Stimulated activated CD4-positive, alpha-beta T cell treated with anti-CD3 and anti-CD28 coated beads, Interleukin-12 subunit alpha, Interleukin-12 subunit beta, amount 100 ng/mL, for 48 hours (primary cell): ENCODE measurements at places on chromosomes 2 and 18.

DNA sequence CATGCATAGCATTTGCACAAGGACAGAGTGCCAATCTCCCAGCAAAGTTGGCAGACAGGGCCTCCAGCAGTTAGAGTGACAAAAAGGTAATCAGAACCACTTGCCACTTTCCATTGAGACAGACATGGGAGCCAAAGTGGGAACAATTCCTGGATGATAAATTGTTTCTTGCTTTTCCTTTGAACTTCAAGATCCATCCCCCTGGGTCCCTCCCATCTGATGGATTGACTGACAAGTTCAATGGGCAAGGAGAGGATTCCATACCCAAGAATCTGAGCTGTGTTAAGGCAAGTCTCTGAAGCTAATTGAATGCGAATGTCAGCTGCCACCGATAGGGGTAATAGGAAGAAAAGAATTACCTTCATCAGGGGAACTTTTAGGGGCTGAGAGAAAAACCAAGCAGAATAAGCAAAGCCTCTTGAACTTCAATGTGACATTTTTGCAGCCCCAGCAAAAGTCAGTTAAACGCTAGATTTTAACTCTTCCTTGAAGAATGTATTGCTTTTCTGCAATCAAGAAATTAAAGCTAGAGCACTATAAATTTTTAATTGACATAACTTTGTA lies 96.5 kb downstream of the LYPD1 start:
- DNase-seq: no peak

GRCh38 chr18:57523171-57523956 lies 63.1 kb downstream of the FECH start:
- no peak for DNase-seq

DNA sequence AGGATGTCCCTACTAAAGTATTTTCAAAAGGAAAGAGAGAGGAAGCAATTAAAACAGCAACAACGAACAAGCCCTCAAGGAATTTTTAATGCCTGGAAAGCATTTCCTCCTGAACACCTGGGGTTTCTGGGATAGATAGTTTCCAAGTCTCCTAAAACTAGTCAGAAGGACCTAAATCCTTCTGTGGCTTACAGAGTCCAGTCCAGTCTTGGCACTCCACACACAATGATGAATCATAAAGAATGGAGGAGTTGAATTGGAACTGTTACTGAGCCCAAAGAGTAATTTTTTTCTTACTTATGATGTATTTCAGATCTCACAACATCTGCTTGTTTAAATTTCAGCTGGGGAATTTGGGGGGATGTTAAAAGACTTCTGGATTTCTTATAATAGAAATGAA lies 144.6 kb upstream of the SETBP1 start:
- no peak for DNase-seq

DNA sequence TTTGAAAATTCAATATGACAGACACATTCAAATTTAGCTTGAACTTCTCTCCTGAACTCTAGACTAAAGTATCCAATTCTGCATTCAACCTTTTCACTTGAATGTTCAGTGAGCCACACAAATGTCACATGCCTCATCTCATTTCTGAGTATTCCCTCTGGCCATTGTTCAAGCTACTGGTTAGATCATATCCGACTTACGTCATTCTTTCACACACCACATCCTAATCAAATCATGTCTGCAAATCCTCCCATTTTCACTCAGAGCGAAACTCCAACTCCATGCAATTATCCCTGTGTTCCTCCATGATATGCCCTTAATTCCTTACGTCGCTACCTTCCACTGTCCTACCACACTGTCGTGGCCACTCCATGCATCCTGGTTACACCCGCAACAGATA lies 425.1 kb downstream of the CBLN2 start:
- DNase-seq: no peak

DNA sequence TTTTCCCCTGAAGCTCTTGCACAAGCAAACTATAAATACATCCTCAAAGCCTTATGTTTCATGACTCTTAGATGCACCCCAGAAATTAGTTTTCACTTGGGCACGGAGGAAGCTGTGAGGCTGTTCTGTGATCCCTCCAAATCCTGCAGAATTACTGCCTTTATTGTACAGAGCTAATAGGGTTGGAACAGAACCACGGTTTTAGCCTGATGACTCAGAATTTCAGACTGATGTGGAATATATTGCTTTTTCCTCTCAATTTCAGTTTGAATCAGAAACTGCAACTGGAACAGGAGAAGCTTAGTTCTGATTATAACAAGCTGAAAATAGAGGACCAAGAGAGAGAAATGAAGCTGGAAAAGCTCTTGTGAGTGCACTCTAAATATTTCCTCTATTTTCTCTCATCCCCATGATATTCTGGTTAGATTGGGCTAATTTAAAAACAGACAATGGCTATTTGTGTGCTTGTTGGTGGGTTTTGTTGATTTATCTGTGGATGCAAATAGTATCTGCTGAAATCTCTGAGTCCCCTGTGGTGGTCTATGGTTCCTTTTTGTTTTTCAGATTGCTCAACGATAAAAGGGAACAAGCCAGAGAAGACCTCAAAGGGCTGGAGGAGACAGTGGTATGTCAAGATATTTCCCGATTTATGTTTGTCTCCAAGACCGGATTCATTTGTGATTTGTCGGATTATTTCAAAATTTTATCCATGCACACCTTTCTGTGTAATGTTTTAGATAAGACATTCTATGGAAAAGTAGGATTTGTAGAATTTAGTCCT lies 38.2 kb upstream of the LYPD6B start:
- no peak for DNase-seq

GRCh38 chr2:231278868-231279267 lies 80.4 kb downstream of the ARMC9 start:
- no peak for DNase-seq

- peak; percentile 48 for DNase-seq
Observed at GRCh38 chr2:69946351-69947324, 14.8 kb downstream of the ASPRV1 start.
